ENCODE measurements at places on chromosomes 16 and 17.

DNA sequence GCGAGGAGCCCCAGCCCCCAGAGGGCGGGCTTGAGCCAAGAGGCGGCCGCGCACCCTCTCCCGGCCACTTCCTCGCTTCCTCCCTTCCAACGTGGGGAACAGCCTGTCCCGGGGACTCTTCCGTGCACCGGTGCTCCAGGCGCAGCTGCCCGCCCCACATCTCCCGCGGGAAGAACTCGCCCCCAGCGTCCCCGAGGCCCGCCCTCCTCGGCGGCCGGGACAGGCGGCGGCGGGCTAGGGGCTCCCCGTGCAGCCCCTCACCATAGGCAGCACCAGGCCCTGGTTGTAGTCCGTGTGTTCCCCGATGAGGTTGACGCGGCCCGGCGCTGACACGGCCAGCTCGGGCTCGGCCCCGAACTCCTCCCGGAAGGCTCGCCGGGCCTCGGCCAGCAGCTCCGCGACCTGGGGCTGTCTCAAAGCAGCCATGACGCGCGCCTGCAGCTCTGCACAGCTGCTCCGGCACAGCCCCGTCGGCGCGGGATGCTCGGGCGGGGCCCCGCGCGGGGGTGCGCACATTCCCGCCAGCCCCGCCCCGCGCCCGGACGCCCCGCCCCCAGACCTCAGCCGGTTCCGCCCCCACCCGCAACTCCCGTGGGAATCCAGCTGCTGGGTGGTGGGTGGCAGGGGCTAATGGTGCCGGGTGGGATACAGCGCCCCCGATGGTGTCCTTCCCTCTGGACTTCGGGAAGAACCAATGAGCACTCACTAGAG, at the start of gene GALK1:
Gene GALK1, minus strand, starts transcription at position 482 of the 711 bp plus-strand sequence. Its CDS starts 56 bp downstream, at position 426.
- DNase-seq = peak; percentile 41

- DNase-seq = no peak
These were observed 2.9 kb upstream of the MAP1LC3B start for GRCh38 chr16:87389245-87389644.

DNA sequence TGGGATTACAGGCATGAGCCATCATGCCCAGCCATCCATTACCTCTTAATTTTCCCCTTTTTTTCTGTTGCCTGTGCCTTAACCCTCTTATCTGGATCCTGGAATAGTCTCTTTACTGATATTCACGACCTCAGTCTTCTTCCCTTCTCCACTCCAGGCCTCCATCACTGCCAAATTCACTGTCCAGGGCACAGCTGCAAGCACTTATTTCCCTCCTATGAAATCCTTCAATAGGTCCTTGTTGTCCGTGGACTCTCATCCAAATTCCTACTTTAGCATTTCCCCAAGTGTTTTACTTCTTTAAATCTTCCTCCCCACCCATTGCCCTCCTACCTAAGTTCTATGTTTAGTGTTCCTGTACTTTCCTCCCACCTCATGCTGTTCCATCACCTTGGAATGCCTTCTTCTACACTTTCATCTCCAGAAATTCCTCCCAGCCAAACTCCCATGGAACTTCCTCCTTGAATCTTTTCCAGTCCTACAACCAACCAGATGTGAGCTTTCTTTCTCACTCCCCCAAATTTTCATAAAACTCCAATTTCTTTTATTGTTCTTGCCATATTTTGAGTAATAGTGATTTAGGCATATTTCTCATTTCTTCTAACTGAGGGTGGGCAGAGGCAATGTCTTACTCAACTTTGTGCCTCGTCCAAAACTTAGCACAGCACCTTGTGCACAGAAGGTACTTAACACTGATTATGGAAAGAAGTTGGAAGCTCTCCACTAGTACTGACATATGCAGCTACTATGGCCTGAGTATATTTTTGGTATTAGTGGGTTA, 35.3 kb downstream of the FAM20A start:
- DNase-seq = no peak

GRCh38 chr17:22694362-22695227, 1002.3 kb downstream of the KCNJ18 start:
- no peak for DNase-seq

- DNase-seq = no peak
These were observed 467.3 kb downstream of the KCNJ2 start for GRCh38 chr17:70636517-70637133.

DNA sequence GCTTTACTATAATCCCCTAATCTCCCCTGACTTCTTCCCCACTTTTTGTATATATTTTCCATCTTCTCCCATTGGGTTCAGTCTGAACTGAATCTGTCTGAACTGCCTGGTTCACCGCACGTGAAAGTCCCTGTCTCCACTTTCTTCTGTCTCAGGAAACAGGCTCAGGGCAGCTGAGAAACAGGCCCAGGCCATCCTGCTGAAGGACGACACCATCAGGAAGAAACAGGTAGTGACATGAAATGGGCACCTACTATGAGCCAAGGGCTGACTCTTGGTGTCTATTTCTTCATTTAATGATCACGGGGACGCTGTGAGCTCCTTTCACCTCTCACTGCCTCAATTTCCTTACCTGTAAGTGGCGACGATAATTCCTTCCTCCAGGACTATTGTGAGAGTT, 90.5 kb upstream of the HSBP1 start:
- DNase-seq = no peak

GRCh38 chr17:77840513-77841165, 117.9 kb upstream of the TNRC6C start:
- no peak for DNase-seq

- no peak for DNase-seq
These were observed 12.4 kb upstream of the CYB561 start for GRCh38 chr17:63458478-63458877.

GRCh38 chr17:69592692-69593350, 178.3 kb downstream of the MAP2K6 start:
- DNase-seq = no peak

GRCh38 chr16:4771646-4772045, 4.7 kb upstream of the ZNF500 start:
- DNase-seq = no peak

DNA sequence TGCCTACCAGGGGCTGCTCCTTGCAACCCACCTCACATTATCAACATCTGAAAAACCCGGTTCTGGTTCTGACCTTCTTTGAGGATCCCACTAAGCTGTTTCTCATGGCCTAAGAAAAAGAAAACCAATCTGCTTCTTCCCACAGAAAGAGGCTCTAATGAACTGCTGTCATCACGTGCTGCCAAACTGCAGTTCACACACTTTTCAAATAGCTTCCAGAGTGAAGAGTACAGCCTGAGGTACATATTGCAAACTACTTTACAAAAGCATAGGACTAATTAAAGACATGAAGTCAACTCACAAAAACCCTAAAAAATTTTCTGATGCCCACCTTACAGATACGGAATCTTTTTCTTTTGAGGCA, 36.7 kb downstream of the SMG6 start:
- DNase-seq = no peak

DNA sequence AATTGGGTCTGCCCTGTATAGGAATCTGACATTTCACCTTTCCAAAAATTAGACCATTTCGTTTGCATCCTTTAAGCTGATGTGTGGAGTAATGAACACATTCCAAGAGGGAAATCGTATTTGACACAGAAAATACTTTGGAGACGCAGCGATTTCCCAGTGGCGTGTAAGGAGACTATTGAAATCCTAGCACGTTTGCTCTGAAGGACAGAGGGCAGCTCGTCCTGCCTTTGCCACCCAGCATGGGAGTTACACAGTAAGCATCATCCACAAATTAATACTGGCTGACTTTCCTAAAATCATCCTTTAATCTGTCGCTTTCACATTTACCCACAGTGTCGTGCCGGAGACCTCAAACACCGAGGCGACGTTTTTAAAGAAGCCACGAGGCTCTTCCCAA, 925.9 kb upstream of the EEF2KMT start:
- no peak for DNase-seq

GRCh38 chr17:75822119-75822799, 21.9 kb downstream of the UNC13D start:
- DNase-seq = no peak

DNA sequence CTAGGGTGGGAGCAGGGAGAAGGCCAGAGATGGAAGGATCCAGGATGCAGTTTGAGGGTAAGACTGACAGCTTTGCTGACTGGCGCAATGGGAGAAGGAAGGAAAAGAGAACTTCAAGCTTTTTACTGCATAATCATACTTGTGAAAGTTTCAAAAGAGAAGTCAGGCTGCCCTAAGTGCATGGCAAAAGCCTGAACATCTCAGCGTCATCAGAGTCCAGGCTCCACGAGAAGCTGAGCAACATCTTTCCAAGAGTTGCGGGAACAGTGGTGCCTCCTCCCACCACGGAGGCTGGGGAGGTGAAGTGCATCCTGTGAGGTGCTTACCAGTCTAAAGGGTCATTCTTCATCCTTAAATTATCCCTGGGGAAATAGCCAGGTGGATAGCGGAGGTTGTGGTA, 26.9 kb upstream of the SLC38A8 start:
- no peak for DNase-seq

GRCh38 chr16:22732400-22732799, 81.6 kb upstream of the HS3ST2 start:
- DNase-seq = no peak

DNA sequence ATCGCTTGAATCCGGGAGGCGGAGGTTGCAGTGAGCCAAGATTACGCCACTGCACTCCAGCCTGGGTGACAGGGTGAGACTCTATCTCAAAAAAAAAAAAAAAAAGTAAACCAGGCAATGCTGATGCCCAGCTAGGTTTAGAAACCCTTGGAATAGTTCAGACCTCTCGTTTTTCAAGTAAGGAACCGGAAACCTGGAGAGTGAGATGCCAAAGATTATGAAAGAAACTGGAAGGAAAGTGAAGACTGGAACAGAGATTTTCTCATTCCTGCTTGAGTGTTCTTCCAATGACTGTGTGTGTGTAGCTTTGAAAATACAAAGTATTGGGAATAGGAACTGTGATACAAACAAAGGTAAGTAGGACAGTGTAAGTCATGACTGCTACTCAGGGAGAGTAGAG, 35.7 kb downstream of the MYH3 start:
- DNase-seq = no peak

DNA sequence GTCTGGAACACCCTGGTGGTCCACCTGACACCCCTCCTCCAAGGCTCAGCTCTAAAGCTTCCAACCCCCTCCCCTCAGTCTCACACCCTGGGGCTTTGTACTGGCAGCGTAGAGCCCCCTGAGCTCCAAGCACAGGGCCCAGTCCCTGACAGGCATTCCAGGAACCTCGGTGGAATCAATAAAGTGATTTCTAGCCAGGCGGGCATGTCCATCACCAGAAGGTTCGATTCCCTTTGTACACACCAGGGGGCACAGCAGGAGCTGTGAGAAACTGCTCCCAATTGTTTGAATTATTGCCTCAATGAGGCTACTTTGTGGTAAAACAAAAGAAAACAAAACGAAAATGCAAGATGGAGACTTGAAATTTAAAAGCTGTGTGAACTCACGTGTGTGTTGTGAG, 51.8 kb downstream of the SMPD3 start:
- DNase-seq = no peak

DNA sequence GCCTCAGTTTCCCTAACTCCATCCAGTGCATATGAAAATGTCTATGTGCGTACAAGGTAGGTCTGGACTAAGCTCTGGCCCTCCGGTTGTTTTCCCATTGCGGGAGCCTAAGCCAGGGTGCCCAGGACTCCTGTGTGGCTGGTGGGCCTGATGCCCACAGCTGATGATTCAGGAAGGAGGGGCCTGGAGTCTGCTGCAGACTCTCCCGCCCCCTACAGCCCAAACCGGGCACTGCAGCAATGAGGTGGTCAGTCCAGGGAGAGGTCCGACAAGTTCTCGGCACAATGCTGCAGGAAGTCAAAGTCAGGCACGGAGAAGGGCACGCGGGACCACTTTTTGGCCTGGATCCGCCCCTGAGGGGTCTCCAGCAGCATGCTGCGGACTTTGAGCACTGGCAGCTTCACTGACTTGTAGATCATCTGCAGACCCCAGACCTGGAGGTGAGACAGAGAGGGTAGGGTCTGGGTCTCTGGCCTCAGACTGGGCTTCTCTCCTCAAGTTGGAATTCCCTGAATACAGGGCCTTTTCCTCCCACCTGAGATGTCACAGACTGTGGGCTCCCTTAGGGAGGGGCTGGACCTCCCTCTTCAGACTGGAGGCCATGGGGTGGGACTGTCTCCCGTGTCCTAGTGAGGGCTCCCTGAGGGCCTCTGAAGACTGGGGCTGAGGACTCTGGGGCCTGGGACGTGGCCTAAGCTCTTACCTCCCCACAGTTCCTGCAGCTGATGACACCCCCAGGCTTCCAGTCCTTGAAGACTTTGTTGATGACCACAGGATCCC, 3.4 kb upstream of the ZNF385C start:
- peak; percentile 33 for DNase-seq

DNA sequence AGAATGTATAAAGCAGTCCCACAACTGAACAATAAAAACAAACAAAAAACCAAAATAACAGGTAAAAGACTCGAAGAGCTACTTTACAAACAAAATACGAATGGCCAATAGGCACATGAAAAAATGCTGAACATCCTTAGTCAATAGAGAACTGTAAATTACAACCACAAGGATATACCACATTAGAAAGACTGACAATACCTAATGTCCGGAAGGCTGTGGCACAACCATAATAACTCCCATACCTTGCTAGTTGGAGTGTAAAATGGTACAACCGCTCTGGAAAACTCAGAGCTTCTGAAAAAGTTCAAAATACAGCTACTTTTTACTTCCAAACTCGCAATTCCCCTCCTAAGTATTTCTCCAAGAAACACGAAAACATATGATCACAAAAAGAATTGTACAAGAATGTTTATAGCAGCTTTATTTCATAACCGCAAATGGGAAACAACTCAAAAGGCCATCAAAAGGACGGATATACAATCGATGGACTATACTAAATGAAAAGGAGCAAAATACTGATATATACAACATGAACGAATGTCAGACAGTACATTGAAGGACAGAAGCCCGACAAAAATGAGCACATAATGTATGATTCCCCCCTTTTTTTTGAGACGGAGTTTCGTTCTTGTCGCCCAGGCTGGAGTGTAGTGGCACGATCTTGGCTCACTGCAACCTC, 2.3 kb downstream of the TP53 start:
- DNase-seq = no peak

DNA sequence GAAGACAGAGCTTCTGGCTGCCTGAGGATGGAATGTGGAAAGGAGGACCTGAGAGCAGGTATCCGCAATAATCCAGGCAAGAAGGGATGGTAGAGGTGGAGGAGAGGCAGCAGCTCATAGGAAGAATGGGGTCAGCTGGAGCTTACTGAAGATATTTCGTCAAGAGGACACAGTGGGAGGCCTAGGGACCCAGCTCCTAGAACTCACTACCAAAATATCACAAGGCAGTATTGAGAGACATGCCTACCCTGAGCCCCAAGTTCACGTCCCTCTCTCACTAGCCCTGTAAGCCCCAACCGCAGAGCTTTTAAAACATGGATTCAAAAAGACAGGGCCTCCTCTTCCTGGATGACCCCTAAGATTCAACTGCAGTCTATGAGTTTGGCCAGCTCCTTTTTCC, 14.2 kb upstream of the CCL8 start:
- DNase-seq = no peak

- no peak for DNase-seq
These were observed 145.7 kb downstream of the RBFOX3 start for GRCh38 chr17:79465011-79465680.

- DNase-seq = no peak
These were observed 17.4 kb upstream of the SUPT4H1 start for GRCh38 chr17:58369214-58370031.

GRCh38 chr17:49970498-49970897, 1.5 kb downstream of the DLX4 start:
- DNase-seq = no peak

GRCh38 chr16:28264656-28265055, 27.7 kb upstream of the SBK1 start:
- no peak for DNase-seq

GRCh38 chr16:72812672-72813071, 235.3 kb downstream of the ZFHX3 start:
- no peak for DNase-seq

All from hypothalamus (tissue), 51 donors.